Activated T-cell treated with anti-CD3 and anti-CD28 coated beads for 48 hours (primary cell): ENCODE measurements at places on chromosomes 5 and 9.

- DNase-seq: no peak
Measured at GRCh38 chr9:109624143-109624542, 126.0 kb upstream of the PTPN3 start.

- no peak for DNase-seq
Measured at GRCh38 chr5:3118340-3118739, 366.9 kb upstream of the IRX2 start.

- no peak for DNase-seq
Measured at GRCh38 chr5:15606197-15606596, 106.2 kb downstream of the FBXL7 start.

DNA sequence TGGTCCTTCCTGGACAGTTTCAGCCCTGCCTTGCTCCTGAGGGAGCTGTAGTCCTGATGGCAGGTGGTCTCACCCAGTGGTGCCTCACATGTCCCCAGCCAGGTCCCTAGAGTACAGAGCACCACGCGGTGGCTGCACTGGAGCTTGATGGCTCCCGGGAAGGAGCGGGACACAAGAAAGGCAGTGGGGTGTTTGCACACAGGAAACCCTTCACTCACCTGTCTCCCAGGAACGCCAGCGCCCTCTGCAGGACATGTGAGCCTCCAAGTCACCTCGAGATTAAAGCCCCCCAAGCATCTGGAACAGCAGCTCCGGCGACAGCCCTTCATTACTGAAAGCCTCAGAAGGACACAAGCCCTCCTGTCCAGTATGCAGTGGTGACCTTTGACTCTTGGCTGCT lies 19.9 kb upstream of the TMEM250 start:
- DNase-seq: peak; percentile 46

- DNase-seq: no peak
Measured at GRCh38 chr5:1437226-1437829, 7.9 kb downstream of the SLC6A3 start.
